ENCODE measurements at places on chromosomes 12 and 14.
A peak's percentile ranks its signal among the peaks of the same experiment; 100 is the strongest.

- no peak for DNase-seq
These were observed 168.2 kb downstream of the SUDS3 start for GRCh38 chr12:118544569-118544968.

DNA sequence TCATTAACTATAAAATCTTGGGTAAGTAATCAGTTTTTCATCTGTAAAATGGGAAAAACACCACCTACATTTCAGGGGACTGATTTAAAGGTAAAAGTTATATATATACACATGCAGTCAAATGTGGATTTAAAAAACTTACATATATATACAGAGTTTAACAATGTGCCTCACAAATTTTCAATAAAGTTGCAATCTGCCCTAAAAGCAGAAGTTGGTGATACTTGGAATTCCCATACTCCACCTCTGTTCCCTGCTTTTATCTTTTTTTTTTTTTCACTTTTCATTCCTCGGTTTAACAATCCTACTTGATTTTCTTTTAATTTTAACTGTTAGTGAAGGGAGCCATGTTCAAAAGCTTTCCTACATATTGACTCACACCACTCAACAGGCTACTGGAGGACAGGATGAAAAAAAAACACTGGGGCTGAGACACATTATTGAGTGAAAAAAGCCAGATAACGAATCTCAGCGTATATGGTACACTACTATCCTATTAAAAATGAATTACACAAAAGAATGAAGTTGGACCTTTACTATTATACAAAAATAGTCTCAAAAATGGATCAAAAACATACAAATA lies 24.3 kb downstream of the SPPL3 start:
- DNase-seq, result no peak

GRCh38 chr12:63068857-63069442 lies 82.1 kb downstream of the AVPR1A start:
- no peak for DNase-seq

- peak; percentile 36 for DNase-seq
These were observed at the start of gene ANKRD33 for GRCh38 chr12:51887476-51888315. TSS of gene ANKRD33 (plus strand) at chr12:51888103. CDS start at chr12:51888187, 84 bp downstream.

- no peak for DNase-seq
These were observed 121.6 kb downstream of the MGAT4C start for GRCh38 chr12:86134561-86134960.

GRCh38 chr14:24147761-24148428 lies 597 bp downstream of the RNF31 start:
- DNase-seq, result peak; percentile 21

- no peak for DNase-seq
These were observed 143.6 kb downstream of the PAWR start for GRCh38 chr12:79547044-79547734.

DNA sequence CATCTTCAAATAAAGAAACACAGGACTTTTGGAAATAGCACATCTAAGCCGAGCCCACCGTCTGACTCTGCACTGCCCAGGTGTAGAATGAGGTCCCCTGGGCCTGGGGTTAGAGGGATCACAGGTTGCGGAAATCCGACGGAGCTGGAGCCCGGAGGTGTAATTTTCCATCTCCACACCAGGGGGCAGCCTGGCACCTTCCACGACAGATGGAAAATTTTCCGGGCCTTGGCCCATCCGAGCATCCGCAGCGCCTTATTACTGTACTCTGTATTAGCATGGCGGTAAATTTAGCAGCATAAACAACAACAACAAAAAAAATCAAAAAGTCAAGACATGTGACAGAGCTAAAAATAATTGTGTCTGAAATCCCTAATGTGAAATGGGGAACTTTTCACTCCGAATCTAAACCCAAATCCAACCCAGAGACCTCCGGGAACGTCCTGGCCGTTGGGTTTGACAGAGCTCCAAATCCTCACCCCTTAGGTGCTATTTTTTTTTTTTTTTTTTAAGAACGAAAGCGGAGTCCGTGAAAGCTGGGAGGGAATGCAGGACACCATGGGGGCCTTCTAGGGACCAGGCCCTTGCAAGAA lies 93.9 kb downstream of the KSR2 start:
- DNase-seq, result peak; percentile 85

DNA sequence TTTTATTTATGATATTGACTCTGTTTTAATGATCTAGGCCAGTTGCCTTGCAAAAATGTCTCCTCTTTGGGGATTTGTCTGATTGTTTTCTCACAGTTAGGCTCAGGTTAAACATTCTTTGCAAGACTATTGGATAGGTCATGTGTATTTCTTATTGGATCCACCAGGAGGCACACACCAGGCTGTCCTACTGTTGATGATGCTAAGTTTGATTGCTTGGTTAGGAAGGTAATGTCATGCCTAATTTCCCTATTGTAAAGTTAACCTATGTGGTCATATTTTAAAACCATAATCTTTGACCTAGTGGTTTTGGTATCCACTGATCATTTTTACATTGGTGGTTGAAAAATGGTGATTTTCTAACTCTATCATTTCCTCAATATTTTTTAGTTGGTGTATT lies 137.1 kb downstream of the BRMS1L start:
- no peak for DNase-seq

- DNase-seq, result peak; percentile 71
These were observed 1.2 kb upstream of the GAPDH start for GRCh38 chr12:6532927-6533652.

DNA sequence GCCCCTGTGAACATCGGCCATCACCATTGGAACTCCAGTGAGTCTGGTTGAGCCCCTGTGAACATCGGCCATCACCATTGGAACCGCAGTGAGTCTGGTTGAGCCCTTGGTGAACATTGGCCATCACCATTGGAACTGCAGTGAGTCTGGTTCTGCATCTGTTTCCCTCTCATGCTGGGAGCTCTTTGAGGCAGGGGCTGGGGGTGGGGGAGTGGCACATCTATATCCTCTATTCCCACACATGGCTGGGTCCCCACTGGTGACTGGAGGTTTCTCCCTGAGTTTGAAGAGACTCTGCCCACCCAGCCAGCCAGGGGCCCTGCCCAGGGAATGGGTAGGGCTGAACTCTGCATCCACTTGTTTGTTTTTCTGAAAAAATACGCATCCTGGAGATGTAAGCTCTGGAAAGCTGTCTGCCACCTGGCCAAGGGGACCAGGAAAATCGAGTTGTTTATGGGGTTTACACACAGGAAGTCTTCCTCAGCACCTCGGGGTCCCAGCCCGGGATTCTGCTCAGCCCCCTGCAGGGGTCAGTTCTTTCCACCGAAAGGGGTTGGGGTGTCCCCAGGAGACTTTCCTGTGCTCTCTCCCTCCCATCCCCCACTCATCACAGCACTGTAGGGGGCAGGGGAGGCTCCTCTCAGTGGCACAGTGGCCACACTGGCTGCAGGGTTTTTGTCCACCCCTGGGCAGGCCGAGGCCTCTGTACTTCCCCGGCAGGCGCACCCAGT lies 170.5 kb upstream of the GSC start:
- no peak for DNase-seq

GRCh38 chr12:9076733-9077132 lies 39.0 kb downstream of the A2M start:
- DNase-seq, result no peak

DNA sequence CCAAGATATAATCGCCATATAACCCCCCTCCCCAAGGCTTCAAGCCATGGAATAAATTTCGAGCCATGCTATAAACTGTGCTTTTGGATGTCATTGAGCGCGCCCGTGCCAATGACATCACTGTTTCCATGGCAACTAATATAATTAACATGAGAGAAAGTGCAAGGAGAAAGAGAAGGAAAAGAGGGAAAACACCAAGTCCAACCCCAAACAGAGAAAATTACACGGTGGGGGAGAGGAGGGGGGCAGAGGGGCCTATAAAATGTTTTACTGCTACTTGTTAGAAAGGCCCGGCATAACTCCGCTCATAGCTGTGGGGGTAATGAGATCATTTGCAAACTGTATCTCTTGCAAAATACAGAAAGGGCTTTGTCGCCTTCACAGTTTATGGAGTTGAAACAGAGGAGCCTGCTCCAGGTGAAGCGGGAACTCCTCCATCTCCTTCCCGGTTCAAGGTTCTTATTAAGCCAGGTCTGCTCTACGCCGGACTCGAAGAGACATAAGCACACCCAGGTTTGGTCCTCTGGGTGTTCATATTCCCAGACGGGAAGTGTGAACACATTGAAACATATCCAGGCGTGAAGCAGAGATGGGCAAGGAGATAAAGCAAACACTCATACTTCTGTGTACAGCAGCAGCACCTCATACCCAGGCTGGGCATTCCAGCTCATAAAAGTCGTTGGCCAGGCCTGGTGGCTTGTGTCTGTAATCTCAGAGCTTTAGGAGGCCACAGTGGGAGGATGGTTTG lies 99.1 kb upstream of the MAP1LC3B2 start:
- DNase-seq, result no peak

DNA sequence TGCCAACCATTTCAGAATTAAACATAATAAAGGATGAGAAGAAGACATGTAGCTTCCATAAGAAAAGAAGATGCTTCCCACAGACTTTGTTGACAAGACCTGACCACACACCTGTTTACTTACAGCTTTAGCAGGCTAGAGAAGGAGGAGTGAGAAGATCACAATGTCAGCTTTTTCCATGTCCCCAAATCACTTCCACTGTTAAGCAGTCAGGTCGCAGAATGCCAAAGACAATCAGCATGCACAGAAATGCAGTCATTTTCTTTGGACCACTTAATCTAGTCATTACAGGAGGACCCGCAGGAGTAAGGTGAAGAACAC lies 314.9 kb downstream of the SSPN start:
- DNase-seq, result no peak

DNA sequence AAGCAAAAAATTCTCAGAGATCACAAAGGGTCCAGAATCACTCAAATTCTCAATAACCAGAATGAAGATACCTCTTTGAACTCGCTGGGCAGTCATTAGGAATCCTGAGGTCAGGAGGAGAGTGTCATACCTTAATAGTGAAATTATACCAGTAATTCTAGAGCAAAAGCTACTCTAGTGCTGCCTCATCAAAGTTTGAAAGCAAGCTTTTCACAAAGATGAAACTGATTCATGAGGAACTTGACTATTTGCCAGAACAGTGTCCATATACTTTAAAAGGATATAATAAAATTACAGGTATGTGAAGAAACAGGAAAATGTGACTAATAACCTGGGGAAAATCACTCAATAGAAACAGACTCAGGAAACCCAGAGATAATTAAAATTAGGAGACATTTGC lies 44.5 kb downstream of the EML5 start:
- DNase-seq, result no peak

GRCh38 chr12:46933947-46934346 lies 108.2 kb upstream of the SLC38A4 start:
- no peak for DNase-seq

GRCh38 chr12:32448586-32448985 lies 49.2 kb downstream of the FGD4 start:
- DNase-seq, result no peak

DNA sequence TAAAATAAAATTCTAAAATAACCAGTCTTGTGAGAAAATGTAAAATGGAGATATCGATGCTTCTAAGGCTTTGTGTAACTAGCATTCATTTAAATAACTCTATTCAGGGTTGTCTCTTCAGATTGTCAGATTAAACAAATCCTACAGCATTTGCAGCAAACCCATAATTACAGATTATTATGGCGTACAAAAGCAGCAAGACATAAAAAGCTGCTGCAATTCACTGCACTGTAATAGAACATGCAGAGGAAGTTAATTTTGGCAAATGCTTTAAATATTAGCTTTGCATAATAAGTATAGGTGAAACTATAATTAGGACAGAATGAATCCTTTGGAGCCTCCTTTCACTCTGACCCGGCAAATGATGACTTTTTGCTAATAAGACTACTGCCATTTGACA lies 98.3 kb downstream of the INSM2 start:
- no peak for DNase-seq

GRCh38 chr14:91879196-91879595 lies 11.9 kb upstream of the TC2N start:
- DNase-seq, result no peak

DNA sequence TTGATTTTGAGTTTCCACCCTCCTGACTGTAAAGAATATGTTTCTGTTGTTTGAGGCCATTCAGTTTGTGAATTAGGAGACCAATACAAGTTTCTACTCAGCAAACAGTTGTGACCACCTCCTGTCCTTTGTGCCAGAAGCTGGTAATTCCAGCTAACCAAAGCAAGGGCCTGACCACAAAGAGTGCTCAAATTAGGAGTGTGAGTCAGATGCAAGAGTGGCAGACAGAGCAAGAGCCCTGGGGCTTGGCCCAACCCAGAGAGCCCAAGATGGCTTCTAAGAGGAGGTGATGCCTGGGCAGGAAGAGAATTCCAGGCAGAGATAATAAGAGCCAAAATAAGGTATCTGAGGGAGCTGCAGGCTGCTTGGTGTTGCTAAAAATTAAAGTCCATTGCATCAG lies 77.7 kb upstream of the C14orf132 start:
- DNase-seq, result no peak

- DNase-seq, result no peak
These were observed 61.2 kb upstream of the GRIP1 start for GRCh38 chr12:66739940-66740651.

DNA sequence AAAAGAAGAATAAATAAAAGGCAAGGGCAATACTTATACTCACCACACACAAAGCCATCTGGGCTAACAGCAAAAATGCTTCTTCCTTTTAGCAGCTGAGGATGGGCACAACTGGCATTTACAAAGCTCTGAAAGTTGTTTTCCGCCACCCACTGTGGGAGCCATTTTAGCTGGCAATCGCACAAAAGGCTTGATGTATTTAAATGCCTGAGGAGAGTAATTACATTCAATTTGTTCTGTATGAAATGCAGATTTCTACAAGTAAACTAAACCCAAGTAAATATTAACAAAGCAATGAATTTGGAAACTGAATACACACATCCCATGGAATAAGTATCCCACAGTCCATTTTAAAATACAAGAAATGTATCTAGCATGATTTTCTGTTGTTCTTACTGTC lies 37.5 kb downstream of the LRIG3 start:
- no peak for DNase-seq

DNA sequence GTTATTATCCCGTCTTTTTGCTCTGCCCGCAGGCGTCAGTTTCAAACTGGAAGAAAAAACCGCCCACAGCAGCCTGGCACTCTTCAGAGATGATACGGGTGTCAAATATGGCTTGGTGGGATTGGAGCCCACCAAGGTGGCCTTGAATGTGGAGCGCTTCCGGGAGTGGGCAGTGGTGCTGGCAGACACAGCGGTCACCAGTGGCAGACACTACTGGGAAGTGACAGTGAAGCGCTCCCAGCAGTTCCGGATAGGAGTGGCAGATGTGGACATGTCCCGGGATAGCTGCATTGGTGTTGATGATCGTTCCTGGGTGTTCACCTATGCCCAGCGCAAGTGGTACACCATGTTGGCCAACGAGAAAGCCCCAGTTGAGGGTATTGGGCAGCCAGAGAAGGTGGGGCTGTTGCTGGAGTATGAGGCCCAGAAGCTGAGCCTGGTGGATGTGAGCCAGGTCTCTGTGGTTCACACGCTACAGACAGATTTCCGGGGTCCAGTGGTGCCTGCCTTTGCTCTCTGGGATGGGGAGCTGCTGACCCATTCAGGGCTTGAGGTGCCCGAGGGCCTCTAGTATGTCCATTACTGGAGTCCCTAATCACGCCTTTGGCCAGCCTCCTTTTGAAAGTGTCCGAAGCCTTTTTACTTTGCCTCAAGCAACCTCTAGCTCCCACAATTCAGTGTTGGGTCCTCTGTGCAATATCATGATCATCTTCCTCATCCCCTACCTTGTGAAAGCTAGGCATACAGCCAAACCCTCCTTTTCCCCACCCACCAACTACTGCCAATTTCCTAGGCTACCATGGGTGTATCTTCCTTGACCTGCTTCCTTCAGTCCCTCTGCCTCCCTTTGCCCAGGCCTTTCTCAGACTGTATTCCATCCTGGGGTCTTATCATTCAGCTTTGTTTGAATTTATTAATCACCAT lies 891 bp downstream of the SPRYD4 start:
- DNase-seq, result peak; percentile 9
